Fibroblast of villous mesenchyme (primary cell): ENCODE measurements at places on chromosomes 13 and 19. TPM values are rescaled to one million over a fixed set of nuclear protein-coding genes. Genes with fewer than 3 reads are reported as not detected.
A peak's percentile ranks its signal among the peaks of the same experiment; 100 is the strongest.

DNA sequence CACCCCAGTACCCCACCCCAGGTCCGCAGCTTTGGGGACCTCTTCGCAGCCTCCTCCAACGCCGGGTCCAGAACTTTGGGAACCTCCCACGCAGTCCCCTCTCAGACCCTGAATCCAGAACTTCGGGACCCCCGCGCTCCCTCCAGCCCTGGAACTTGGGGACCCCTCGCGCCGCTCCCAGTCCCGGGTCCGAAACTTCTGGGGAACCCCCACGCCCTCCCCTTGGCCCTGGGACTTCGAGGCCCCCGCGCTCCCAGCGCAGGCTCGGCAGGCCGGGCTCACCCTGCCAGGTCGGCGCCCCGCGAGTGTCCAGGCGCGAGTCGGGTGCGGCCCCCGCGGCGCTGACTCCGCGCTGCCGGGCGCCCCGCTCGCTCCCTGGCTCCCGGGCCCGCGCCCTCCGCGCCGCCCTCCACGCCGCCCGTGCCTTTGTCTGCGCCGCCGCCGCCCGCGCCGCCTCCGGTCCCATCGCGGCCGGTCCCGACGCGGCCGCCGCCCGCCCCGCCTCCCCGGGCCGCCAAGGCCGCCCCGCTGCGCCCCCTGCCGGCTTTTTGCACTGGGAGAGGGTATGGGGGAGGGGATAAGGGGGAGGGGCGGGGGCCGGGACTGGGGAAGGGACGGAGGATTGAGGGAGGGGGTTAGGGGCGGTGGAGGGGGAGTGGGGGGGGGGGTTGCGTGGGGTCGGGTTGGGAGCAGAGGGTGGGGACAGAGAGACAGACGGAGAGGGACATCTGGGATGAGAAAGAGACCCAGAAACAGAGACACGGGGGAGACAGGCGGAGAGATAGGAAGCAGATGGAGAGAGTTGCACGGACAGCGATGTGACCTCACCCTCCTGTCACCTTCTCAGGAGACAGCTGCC is at the start of gene HOMER3:
Gene HOMER3, minus strand, starts transcription at position 449 of the 859 bp plus-strand sequence. CDS start 2,235 bp downstream, outside the sequence.
- DNase-seq, result peak; percentile 64

- DNase-seq, result peak; percentile 27
Measured at GRCh38 chr13:86870444-86870843, 800.7 kb upstream of the SLITRK5 start.

DNA sequence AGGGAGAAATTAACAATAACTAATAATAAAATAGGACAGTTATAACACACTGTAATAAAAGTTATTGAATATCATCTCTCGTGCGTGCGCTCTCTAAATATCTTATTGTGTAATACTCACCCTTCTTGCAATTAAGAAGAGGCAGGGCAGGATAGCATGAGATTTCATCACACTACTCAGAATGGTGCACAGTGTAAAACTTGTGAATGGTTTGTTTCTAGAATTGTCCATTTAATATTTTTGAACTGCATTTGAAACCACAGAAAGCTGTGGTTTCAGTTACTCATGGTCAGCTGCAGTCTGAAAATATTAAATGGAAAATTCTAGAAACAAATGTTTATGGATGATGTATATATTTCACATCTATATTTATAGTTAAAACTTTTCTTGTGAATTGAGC is 161.1 kb downstream of the DCT start:
- peak; percentile 78 for DNase-seq

- DNase-seq, result no peak
Measured at GRCh38 chr19:6172074-6172863, 36.8 kb downstream of the ACSBG2 start.

DNA sequence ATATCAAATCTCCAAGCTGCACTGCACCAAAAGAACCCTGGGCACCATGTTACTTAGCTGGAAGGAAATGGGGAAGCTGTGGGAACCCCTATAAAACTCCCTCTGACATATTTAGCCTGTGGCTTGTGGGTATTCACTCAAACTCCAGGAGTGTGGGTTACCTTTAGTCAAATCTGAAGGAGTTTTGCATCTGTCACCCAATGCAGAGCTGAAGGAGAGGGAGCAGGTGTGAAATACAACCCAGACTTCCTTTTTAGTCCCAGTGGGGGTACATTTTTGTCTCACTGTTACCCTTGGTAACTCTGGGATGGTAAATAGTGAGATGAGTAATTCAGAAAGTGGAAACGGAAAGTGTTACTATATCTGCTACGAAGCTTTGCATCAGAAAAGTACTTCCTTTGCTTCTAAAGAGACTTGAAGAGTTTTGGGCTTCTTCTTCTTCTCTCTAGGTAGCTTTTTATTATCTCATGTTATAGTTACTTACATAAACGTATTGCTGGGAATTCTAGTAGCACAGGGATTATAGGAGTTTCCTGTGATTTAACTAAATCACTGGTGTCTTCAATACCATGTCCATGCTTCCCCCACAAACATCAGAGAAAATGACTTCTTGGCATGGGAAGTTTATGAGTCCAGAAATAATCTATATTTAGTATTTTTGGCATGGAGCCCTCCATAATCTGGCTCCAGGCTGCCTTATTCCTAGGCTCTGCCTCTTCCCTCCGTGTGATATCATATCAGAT is 105.9 kb downstream of the AKAP11 start:
- no peak for DNase-seq

DNA sequence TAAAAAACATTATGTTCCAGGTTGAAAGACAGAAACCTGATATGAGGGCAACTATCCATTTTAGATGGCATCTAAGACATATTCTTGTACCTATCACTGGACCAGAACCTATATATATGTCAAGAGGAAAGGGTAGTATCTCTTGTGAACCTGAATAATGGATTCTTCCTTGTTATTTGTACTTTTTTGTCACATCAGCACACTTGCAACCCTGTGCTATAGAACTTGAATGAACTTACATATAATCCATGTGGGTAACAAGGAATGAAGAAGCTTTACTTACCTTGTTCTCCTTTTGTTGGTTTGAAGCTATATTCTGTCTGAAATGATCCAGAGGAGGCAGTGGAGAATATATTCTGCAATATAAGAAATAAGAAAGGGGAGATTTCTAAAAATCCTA is 483.7 kb upstream of the ATXN8OS start:
- DNase-seq, result no peak

DNA sequence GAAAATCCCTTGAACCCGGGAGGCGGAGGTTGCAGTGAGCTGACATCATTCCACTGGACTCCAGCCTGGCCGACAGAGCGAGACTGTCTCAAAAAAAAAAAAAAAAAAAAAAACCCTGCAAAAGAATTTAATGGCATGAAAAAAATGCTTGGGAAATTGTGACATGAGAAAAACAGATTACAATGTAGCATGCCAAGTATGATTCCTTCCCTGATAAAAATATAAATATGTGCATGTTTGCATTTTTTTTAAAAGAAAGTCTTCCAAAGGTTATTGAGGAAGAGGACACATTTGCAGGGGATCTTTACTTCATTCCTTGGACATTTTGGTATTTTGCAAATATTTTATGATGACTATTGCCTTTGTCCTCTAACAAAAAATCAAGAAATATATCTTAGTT is 14.5 kb upstream of the ZBTB32 start:
- DNase-seq, result peak; percentile 67

- peak; percentile 78 for DNase-seq
Measured at GRCh38 chr19:11530432-11530831, 1.5 kb upstream of the ECSIT start.

GRCh38 chr13:52760077-52760476 is 20.5 kb upstream of the CNMD start:
- DNase-seq, result no peak

GRCh38 chr13:73717632-73718031 is 416.6 kb downstream of the KLF12 start:
- peak; percentile 53 for DNase-seq

DNA sequence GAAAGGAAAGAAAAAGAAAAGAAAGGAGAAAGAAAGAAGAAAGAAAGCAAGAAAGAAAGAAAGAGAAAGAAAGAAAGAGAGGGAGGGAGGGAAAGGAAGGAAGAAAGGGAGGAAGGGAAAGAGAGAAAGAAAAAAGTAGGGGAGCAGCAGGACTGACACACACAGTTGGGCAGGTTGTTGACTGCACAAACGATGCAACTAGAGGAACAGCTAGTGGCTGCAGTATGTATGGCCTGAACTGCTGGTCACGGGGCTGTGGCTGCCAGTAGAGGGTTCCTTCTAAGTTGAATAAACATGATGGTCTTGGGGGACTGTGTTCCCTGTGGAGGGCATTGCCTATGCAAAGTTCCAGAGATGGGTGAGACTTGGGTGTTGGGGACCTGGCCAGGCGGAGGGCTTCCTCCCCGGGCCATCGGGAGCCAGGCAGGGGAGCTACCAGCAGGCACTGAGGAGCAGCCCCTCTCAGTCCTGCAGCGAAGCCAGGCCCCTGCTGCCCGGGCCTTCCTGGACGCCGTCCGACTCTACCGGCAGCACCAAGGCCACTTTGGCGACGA is 16.7 kb upstream of the COLGALT1 start:
- DNase-seq, result no peak

- DNase-seq, result peak; percentile 49
Measured at GRCh38 chr13:100434010-100434763, 154.4 kb downstream of the GGACT start.

GRCh38 chr19:50821622-50822021 is 2.0 kb downstream of the KLK1 start:
- DNase-seq, result no peak

DNA sequence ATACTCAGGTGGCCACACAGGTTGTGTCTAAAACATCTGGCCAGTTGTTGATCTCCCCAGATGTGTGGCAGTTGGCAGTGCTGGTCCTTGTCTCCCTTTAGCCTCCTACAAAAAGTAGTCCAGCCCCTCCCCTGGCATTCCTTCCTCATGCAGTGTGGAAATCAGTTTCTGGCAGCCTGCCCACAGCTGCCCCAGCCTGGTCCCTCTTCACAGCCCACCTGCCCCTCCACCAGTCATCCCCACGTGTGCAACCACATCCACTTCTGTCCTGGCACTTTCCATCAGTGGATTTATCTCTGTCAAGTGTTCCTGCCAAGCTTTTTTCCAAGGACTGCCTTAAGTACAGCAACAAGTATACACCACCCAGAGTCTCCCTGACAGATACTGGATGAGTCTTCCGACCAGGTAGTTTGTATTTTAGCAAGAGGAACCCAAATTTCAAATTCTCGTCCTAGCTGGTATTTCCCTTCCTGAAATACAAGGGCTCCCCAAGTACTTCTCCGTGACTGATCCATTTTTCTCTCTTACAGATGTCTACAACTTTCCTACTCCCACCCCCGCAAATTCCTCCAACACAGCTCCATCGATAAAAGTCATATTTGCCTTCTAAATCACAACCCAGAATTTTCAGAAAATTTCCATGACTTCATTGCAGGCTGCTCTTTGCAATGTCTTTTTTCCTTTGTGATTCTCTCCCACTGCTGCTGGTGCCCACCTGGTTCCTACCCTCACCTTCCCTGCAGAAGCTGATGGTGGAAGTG is 313.5 kb downstream of the FOXO1 start:
- peak; percentile 10 for DNase-seq

DNA sequence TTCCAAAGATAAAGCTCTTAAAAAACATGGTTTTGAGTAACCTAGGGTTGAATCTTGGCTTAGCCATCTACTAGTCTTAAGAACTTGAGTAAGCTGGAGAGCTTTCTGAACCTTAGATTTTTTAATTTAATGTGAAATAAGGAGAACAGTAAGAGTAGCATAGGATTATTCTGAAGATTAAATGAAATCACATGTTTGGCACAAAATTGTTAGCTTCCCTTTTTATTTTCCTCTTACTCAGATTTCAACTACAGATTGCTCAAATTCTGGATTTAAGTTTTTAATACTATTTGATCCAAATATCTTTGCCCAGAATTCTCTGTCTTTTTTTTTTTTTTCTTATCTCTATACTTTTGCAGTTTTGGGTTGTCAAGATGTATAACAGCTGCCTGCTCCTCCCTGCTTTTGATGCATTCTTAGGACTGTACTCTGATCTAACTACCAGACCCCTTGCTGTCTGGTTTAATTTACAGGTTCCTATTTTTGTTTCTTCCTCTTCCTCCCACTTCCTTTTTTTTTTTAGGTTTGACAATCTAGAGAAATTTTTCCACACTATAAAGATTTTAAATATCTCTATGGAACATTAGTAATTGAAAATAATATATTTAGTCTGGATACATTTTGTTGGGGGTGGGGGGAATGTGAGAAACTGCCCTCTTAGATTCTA is 12.3 kb downstream of the POMP start:
- no peak for DNase-seq

DNA sequence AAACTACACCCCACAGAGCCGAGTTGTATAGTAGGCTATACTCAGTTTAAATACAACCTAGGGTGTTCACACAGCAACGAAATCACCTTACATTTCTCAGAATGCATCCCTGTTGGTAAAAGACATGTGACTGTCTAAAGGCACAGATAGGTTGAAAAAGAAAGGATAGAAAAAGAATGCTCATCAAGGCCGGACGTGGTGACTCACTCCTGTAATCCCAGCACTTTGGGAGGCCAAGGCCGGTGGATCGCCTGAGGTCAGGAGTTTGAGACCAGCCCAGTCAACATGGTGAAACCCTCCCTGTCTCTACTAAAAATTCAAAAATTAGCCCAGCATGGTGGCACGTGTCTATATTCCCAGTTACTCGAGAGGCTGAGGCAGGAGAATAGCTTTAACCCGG is 3.8 kb upstream of the IL17D start:
- no peak for DNase-seq

- DNase-seq, result peak; percentile 14
Measured at GRCh38 chr13:74115133-74115532, 19.1 kb downstream of the KLF12 start.

- no peak for DNase-seq
Measured at GRCh38 chr13:60242043-60242595, 78.4 kb upstream of the DIAPH3 start.

DNA sequence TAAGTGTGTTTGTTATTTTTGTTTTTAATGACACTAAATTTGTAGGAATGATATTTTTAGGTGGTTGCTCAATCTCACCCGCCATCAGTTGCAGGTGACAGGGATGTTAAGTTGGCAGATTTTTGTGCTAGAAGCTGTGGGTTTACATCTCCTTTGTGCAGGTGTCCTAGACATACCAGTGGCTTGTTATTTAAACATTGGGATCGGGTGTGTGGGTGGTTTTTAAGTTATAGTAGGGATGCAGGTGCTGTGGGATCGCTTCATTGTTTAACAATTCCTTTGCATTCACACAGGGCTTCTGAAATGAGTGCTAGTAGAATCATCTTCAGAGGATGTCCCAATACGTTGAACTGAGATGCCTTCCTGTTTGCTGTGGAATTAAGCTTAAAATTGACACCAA is 100.0 kb downstream of the SHISA2 start:
- DNase-seq, result no peak

- DNase-seq, result no peak
Measured at GRCh38 chr19:50489461-50490011, 12.9 kb upstream of the GARIN5A start.

DNA sequence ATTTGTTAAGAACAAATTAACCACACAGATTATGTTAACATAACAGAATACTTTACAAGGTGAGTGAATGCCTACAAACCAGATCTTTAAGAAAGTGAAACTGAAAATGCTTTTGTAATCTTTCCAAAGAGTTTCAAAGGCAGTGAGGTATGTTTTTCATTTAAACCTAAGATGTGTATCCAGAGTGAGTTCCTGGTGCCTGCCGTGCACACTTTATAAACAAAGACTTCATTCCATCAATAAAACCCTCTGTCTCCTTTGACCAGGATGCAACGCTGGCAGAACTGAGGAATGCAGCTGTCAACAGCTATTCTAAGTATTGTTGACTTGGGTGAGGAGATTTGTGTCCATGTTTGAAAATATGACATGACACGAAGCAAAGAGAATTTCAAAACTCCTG is 344.6 kb downstream of the DNAJC15 start:
- peak; percentile 81 for DNase-seq

Gene SULT2A1
- not detected in 2 replicates for total RNA-seq

Gene OR7D4
- not detected in 2 replicates for total RNA-seq

Gene CLEC17A
- not detected in 2 replicates for total RNA-seq

Gene KCTD4
- total RNA-seq, result 0.32 and 0.43 TPM in 2 replicates

Gene BRME1
- 0.32 and 0.43 TPM in 2 replicates for total RNA-seq

Gene RFPL4A
- total RNA-seq, result not detected in 2 replicates

Gene LIM2
- total RNA-seq, result not detected in 2 replicates

Gene TRPC4
- total RNA-seq, result 28.3 and 37.6 TPM in 2 replicates

Gene C19orf25
- 29.6 and 32.8 TPM in 2 replicates for total RNA-seq
